ENCODE measurements at places on chromosomes 16 and 17.

DNA sequence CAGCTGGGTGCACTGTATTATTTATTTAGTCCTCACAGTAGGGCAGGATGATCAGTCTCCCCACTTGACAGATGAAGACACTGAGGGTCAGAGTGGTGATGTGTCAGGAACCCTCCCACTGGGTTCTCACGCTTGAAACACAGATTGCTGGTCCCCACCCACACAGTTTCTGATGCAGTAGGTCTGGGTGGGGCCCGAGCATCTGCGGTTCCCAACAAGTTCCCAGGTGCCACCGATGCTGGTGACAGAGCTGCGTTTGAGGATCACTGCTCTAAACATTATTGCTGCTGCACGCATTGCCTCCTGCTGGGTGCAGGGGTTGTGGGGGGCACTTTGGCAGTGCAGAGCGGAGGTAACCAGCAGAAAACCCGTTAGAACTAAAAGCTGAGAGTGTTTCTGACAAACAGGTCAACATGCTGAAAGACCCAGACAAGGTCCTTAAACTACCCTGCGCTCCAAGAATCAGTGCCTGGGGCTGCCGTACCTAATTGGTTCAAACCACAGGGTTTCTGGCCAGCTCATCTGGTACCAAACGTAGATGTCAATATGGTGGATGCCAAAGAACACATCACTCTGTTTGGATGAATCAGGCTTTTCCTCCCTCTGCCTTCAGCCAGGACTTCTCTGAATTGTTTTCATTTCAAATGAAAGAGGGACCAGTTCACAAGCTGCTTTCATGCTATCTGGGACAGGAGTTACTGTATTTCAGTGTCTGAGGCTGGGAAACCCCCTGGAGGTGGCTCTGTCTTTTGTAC lies 76.0 kb downstream of the ABCC1 start:
- DNase-seq = no peak

DNA sequence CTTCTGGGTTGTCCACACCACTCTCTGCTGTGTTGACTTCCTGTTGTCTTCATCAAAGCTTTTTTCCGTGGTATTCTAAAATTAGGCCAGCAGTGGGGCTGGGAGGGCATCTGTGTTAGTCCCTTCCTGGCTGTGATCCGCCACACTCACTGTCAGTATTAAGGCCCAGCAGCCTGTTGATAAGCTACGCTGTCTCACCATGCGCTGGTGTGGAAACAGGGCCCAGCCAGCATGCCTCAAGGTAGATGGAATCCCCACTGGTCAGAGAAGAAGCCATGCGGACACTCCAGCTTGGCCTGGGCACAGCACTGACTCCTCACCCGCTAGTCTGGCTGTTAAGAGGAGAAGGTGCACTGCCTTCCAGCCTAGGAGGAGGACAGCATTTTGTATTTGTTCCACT lies 11.4 kb downstream of the CDR2L start:
- no peak for DNase-seq

DNA sequence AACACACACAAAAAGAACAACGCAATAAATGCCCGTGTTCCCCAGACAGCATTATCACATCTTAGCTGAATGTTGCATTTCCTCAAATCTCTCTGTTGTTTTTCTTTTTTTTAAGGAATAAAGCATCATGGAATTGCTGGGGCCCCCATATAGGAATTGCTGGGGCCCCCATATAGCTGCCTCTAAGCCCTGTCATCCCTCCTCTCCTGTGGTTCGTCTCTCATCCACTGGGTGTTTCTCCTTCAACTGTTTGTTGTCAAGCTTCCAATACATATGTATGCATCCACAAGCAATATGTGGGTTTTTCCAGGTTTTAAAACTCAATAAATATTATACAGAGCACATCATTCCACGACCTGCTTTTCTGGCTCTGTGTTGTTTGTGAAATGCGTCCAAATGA lies 43.2 kb downstream of the HSBP1 start:
- DNase-seq = no peak

- DNase-seq = no peak
Observed at GRCh38 chr17:27578718-27579085, 52.3 kb upstream of the LGALS9 start.

- no peak for DNase-seq
Observed at GRCh38 chr17:48276776-48277175, 153.2 kb downstream of the SKAP1 start.

GRCh38 chr16:1537138-1537577 lies 3.7 kb downstream of the TMEM204 start:
- no peak for DNase-seq

DNA sequence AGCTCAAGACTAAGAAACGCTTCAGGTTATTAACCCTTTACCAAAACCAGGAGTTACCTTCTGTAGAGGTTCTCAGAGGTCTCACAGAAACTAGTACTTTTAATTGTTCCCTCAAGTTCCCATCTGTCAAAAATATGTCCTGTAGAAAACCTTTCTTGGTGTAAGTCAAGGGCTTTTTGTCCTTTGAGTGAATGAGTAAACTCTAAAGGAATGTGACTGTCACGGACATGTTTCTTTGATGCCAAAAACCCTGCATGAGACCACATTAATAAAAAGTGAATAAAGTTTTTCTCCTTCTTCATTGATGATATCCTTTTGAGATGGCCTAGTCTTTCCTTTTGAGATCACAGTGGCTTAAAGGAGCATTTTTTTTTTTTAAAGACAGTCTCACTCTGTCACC lies 102.9 kb downstream of the NLK start:
- DNase-seq = peak; percentile 1

Data from fibroblast of skin of left quadriceps (primary cell).